ENCODE measurements at places on chromosomes 4 and X.

- DNase-seq = no peak
Measured at GRCh38 chr4:17531538-17532285, 16.7 kb downstream of the CLRN2 start.

DNA sequence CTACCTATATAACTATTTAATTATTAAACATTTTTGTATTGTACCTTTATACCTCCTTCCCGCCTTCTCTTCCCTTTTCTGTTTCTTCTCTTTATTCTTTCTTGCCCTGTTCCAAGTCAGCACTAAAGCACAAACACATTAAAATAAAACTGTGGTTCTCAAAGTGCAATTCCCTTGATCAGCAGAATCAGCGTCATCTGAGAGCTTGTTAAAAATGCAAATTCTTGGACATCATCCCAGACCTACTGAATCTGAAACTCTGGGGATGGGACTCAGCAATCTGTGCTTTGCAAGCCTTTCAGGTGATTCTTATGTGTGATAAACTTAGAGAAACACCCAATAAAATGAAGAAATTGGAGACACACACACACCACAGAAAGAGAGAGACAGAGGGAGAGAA is 178.4 kb upstream of the BMP3 start:
- DNase-seq = no peak

GRCh38 chrX:140467211-140467610 is 37.7 kb downstream of the SOX3 start:
- DNase-seq = no peak

DNA sequence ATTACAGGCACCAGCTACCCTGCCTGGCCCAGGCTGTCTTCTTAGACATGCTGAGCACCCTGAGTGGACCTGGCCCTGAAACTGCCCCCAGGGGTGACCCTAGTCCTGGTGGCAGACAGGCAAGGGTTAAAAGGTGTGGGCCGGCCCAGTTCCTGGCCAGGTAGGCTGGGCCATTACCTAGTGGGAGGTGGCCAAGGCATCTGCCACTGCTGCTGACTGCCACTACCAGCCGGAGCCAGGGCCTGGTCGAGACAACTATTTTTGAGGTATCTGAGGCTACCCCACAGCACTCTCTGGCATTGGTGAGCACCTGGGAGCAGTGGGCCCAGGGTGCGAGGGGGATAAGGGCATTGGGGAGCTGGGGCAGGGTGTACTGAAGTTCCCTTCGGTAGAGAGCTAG is at the start of gene CCDC120:
CCDC120 (plus strand) TSS at position 206 of the 400 bp plus-strand sequence. CDS start 3,043 bp downstream, outside the sequence.
- DNase-seq = no peak

- no peak for DNase-seq
Measured at GRCh38 chr4:153276971-153277370, 67.5 kb upstream of the MND1 start.

DNA sequence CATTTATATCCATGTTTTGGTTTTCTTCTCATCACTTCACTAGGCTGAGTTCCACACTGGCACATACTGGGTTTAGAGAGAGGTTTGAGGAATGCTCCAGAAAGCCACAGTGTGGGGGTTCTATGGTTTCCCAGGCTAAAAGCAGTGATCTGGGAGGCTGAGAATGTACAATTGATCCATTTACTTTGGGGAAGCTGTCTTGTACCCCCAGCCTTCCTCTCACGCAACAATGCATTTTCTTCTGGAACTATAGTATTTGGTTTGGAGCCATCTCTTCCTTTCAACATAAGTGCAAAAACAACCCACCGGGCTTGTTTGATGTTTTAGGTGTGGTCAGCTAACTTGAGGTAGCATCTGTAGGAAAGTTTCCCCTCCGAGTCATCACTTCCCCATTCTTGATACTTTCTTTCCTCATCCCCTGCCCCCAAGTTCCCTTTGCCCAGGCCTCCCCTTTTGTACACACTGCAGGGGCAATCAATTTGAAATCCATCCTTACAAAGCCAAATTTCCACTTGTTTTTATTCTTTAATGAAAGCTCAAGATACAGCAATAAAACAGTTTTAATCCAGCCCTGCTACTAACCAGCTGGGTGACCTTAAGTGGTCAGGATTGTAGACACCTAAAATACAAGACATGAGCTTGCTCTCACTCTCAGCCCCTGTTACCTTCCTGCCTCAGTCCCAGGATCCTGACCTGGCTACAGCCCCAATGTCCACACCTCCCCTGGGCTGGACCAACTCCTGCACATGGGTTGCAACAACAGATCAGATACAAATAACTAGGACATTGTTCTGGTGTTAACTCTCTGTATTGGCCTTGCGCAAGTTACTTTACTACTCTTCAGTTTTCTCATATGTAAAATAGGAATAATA is 109.2 kb downstream of the FHDC1 start:
- no peak for DNase-seq

- DNase-seq = no peak
Measured at GRCh38 chrX:150690126-150690525, 3.1 kb upstream of the MTMR1 start.

DNA sequence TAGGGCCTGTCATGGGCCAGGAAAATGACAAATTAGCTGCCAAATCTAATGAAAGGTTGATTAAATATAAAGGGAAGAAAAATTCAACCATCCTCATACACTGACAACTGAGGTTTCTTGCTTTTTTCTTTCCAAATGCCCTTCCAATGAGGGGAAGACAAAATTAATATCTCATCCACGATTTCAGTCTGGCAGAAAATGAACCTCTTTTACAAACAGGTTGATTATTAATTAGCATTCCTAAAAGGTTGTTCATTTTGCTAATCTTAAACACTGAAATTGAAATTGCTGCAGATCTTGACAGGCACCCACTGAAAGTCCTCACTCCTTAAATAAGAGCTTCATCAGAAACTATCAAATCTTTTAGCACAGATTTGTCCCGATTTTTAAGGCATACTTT is 45.5 kb downstream of the NPFFR2 start:
- DNase-seq = no peak

DNA sequence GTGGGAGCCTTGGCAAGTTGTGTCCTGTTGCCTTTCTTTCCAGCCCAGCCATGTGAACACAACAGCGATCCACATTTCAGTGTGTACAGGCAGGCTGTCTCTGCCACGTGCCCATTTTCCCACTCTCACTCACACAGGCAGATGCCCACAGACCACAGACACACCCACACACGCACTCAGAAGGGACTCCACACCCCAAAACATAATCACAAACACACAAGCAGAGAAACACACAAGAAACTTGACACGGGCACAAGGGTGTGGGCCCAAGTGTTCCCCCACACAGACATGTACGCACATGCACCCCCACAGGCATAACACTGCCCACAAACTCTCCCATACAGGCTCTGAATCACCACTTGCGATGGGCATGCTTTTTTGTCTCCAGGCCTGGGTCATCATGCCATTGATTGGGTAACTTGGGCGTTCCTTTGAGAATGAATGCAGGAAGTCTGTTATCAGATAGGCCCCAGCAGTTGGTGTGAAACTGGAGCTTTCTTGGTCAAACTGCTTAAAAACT is 84.3 kb downstream of the NBDY start:
- DNase-seq = no peak

DNA sequence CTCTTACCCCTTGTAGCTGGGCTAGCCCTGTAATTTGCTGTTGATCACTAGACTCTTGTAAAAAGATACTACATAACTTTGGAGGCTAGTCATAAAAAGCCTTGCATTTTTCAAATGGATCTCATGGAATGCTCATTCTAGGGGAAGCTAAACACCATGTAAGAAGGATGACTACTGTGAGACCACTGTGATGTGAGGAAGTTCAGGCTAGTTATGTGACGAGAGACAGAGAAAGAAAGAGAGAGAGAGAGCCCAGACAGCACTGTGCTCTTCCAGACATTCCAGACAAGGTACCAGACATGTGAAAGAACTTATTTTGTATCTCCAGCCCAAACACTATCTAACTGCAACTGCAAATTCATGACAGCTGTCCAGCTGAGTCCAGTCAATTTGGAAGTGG is 404.6 kb upstream of the PITX2 start:
- no peak for DNase-seq

- DNase-seq = no peak
Measured at GRCh38 chrX:72029483-72030411, 102.0 kb downstream of the RTL5 start.

- no peak for DNase-seq
Measured at GRCh38 chrX:118717678-118718391, 9.6 kb upstream of the IL13RA1 start.

GRCh38 chrX:135009838-135010237 is 12.5 kb downstream of the RTL8B start:
- no peak for DNase-seq

- DNase-seq = no peak
Measured at GRCh38 chr4:151717909-151718628, 42.7 kb downstream of the GATB start.

DNA sequence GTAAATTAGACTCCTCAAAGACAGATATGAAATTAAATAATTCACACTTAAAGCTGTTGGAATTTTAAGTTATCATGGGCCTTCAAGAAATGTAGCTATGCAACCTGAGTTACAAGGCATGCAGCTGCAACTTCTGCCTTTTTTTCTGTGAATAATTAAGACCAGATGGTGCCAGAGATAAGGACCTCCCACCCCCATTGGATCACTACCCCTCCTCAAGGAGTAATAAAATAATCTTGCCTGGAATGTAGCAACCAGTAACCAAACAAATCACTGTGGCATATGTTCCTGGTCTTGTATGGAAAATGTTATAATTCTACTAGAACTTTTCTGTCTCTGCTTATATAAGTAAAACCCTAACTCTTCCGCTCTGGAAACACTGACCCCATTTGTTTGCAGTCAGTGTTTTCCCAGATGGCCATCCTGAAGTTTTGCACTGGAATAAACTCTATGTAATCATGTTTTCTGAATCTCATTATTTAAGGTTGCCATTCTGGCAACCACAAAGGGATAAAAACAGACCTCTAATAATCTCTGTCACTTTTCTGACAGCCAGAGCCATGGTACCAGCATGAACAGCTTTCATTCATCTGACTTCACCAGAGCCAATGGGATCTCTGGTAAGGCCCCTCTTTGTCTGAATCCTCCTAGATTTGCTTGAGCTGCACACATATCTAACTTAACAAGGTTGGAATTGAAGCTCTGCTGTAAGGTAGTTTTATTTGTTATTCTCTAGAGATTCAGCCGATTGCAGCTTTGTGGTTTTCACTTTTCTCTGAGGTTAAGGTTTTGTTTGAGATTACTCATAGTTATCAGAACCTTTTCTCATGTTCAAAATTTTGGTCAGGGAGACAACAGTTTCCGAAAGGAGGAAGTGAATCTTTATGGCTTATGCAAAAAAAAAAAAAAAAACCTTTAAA is 274.6 kb downstream of the NAF1 start:
- DNase-seq = no peak

DNA sequence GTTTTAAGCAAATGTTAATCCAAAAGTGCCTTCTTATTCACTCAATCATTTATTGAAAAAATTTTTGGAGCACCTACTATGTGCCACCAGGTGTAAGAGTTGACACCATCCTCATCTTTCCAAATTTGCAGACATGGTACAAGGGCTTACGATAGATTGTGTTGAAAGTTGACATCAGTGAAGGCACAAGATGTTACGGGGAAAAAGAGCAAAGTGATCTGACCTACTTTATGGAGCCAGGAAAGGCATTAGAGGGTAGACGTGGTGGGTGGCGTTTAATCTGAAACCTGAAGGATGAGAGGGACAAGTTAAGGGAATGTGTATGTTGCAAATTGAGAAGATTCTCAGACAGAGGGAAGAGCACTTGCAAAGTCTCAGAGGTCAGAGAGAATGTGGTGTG is 167.8 kb upstream of the HAND2 start:
- DNase-seq = no peak

GRCh38 chrX:32524385-32524784 is 687.0 kb downstream of the DMD start:
- DNase-seq = no peak

DNA sequence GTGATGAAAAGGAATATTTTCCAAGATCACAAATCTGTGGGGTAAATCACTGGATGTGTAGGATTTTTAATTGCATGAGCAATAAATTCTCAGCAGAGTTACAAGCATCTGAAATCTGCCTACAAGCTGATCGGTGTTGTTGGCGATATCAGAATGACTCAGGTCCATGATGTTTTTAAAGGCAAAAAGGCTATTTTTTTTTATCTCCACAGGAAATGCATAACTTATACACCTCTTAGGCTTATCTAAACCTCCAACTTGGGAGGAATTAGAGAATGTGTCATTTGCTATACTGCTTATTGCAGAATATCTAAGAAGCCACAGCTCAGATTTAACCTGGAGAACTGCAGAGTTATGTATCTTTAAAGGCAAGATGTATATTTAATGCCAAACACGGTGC is 61.6 kb downstream of the KIT start:
- no peak for DNase-seq

GRCh38 chr4:26407476-26407875 is 82.8 kb downstream of the CCKAR start:
- no peak for DNase-seq

- DNase-seq = no peak
Measured at GRCh38 chr4:4596720-4597119, 54.9 kb upstream of the STX18 start.

- DNase-seq = peak; percentile 2
Measured at GRCh38 chrX:71095981-71096759, 519 bp downstream of the FOXO4 start.

GRCh38 chr4:40373636-40374035 is 38.5 kb downstream of the CHRNA9 start:
- no peak for DNase-seq

GRCh38 chr4:150098214-150098613 is 20.0 kb downstream of the DCLK2 start:
- DNase-seq = no peak

DNA sequence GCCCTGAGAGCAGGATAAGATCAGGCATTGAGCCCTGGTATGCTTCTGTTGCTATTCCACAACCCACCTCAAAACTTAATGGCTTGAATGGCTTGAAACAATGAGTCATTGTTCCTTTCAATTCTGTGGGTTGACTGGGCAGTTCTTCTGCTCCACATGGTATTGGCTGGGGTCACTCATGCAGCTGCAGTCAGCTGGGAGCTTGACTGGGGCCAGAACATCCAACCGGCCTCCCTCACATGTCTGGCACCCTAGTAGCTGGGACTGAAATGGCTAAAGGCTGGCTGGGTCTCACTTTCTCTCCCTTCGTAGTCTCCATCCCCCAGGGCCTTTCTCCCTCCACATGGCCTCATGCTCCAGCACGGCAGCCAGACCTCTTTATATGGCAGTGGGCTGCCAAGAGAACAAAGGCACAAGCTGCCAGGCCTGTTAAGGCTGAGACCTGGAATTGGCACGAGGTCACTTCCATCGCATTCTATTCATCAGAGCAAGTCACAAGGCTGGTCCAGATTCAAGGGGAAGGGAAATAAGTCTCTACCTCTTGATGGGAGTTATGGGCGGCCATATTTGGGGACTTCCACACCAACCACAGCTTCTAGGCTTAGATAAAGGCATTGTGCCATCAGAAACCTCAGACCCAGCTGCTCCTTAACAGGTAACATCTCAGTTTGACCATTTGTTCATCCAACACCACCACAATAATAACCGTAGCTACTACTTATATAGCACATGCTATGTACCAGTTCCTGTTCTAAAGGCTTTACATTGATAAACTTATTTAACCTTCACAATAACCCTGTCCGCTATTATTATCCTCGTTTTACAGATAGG is 159.7 kb upstream of the ATP6AP2 start:
- DNase-seq = no peak

GRCh38 chrX:42624524-42624923 is 153.4 kb downstream of the PPP1R2C start:
- no peak for DNase-seq

Measured in cortex of kidney (tissue), 1 donor.